ENCODE measurements at places on chromosomes 5 and 9. TPM values are rescaled to one million over a fixed set of nuclear protein-coding genes. Genes with fewer than 3 reads are reported as not detected.

The TAF1L gene
- 0.04 TPM for polyA plus RNA-seq

The C5orf52 gene
- polyA plus RNA-seq: not detected

The C5orf46 gene
- polyA plus RNA-seq: not detected

The TLX3 gene
- polyA plus RNA-seq: not detected

The MYO10 gene
- 17.5 TPM for polyA plus RNA-seq

The IFNA13 gene
- not detected for polyA plus RNA-seq

The SPAG8 gene
- polyA plus RNA-seq: 1.6 TPM

Data from pancreas (tissue), 10 donors.